ENCODE measurements at places on chromosomes 13 and 19.

DNA sequence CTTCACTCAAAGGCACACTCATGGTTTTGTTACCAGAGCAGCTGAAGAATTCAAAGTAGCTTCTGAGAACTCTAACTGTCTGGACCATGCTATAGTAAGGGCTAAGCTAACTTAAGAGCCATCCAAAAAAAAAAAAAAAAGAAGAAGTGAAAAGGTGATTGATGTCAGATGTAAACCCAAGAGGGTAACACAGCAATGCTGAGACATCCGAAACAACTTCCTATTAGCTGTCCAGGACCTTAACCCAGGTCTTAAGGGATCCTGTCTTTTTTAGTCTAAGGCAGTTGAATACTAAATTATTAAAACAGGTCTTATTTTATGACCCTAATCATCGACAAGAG, 11.2 kb upstream of the RAB20 start:
- no peak for DNase-seq

GRCh38 chr19:21410166-21410565, 13.2 kb downstream of the ZNF493 start:
- no peak for DNase-seq

DNA sequence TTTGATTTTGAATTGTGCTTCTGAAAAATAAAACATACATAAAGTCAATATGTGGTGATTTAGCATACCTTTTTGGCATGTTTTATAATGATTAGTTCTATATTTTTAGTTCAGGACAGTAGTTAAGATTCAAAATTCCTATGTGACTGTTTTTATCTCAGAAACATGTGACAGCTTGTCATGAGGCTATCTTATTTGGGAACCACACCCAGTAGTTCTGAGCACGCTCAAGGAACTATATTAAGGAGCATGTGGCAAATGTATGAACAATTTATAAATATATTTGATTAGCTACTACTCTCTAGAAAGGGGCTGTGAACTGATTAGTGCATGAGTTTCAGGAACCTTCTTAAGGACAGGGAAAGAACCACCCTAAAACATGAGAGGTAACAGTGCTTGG, 38.8 kb downstream of the FGF9 start:
- no peak for DNase-seq

GRCh38 chr13:61253105-61253877, 162.4 kb downstream of the PCDH20 start:
- DNase-seq = no peak

DNA sequence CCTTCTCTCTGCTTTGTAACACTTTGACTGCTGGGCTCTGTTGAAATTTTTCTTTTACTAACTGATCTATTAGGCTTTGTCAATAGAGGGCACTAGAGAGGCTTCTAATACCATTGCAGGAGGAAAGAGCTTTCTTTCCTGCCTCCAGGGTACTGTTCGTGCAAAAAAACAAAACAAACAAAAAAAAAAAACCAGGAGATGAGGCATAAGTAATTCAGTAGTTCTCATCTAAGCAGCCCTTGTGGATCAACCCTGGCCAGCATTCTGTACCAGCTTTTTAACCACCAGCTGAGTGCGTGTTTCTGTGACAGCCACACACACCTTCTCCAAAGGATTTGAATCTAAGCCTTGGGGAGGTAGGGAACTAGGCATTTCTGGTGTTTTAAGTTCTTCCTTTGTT, 1707.6 kb upstream of the SLC10A2 start:
- peak; percentile 79 for DNase-seq

GRCh38 chr19:55197528-55197927, 11.8 kb downstream of the PTPRH start:
- DNase-seq = no peak

GRCh38 chr19:7500811-7501450, 12.1 kb upstream of the PEX11G start:
- peak; percentile 40 for DNase-seq

- DNase-seq = no peak
Observed at GRCh38 chr13:112450904-112451240, 74.7 kb downstream of the SPACA7 start.

DNA sequence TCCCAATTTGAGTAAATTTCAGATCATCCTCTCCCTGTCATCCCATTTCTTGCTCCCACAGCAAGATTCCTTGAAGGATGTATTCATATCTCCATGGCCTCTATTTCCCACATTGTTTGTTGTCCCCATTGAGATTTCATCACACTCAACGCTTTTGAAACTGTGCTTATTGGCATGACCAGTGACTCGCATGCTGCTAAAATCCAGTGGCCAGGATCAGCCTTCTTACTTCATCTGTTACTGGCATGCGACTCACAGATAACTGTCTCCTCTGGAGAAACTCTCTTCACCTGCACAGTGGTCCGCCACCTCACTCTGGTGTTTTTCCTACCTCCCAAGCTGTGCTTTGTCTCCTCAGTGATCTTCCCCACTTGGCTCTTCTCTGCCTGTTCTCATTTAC, 95.8 kb downstream of the WASF3 start:
- peak; percentile 55 for DNase-seq

- DNase-seq = no peak
Observed at GRCh38 chr19:45293682-45294081, 29.0 kb downstream of the CKM start.

GRCh38 chr19:44587963-44588770, 25.2 kb upstream of the IGSF23 start:
- DNase-seq = peak; percentile 79

GRCh38 chr13:100811024-100811865, 136.7 kb upstream of the TMTC4 start:
- DNase-seq = no peak
